ENCODE measurements at places on chromosomes 4 and X.

GRCh38 chr4:101792056-101792590 lies 1.6 kb downstream of the BANK1 start:
- DNase-seq = no peak

DNA sequence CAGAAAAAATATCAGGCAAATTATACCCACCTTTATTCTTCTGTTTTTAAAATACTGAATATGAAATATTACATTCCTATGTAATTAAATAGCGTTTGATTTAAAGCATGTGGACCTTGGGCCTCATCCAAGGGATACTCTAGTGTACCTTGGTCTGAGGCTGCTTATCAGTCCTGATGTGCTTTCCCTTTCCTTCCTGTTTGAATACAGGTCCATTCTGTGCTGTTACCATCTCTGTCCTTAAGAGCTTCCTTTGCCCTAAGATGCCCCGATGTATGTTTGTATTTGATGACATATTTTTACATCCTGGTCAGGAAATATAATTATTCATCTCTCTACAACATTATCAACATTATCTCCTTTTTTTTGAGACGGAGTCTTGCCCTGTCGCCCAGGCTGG lies 24.1 kb downstream of the FAT4 start:
- no peak for DNase-seq

GRCh38 chr4:158998624-158999023 lies 104.3 kb upstream of the RAPGEF2 start:
- DNase-seq = no peak

- no peak for DNase-seq
Measured at GRCh38 chr4:39664828-39665731, 26.4 kb upstream of the SMIM14 start.

- DNase-seq = no peak
Measured at GRCh38 chr4:51859476-51860031, 16.6 kb downstream of the DCUN1D4 start.

DNA sequence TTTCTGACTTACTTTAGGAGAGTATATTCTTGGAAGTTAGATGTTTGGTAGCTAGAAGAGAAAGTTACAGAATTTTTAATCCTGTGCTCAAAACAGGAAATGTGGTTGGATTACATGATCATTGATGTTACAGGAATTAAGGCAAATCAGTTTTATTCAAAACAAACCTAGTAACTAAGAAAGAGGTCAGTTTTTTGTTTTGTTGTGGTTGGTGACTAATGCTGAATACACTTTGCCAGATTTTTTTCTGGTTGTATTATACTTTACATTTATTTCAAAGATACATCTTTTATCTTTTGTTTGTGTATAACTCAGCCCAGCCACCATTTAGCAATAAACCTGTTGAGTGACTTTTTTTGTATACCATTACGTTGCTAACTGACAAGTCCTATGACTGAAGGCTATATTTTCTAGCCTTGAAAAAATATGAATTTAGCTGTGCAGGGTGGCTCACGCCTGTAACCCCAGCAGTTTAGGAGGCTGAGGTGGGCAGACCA lies 116.7 kb downstream of the KLHL8 start:
- no peak for DNase-seq

- DNase-seq = no peak
Measured at GRCh38 chr4:141580523-141580922, 55.9 kb upstream of the IL15 start.

GRCh38 chrX:107752043-107752442 lies 23.5 kb downstream of the TSC22D3 start:
- no peak for DNase-seq

GRCh38 chr4:139503622-139504166 lies 49.8 kb downstream of the RAB33B start:
- DNase-seq = no peak

DNA sequence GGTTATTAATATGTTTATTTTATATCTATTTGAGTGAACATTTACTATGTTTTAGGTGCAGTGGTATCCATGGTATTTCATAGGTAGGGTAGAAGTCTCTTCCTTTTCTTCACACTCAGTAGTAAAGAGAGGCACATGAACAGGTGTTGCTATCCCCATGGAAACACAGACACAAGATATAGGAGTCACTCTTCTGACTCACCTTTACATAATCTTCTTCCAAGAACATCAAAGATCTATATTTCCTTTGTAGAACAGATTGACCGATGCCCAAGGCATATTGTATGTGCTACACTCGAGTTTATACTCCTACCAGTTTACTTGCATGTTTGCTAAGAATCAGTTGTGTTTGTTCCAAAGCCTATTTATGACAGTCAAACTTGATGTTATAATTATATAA lies 1997.4 kb downstream of the C4orf33 start:
- no peak for DNase-seq

All from right atrium auricular region (tissue), 2 donors.